ENCODE measurements at places on chromosomes 11 and 22.

DNA sequence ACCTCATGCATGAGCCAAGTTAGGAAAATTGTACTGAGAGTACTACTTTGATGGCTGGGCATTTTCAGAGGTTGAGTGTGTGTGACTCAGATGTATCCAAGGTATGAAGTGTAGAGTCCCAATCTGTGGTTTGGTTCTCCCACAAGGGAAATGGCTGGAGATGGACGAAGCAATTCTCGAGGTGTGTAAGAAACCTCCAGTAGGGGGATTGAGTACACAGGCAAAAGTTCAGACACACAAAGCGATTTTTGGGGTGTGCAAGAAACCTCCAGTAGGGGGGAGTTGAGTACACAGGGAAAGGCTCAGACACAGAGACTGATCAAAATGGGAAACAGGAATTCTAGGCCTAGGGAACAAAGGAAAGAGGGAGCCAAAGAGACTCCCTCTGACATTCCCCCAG is 1536.3 kb downstream of the FAM181B start:
- DNase-seq, result no peak

- no peak for DNase-seq
These were observed 62.0 kb downstream of the STK33 start for GRCh38 chr11:8531982-8532381.

GRCh38 chr11:8698917-8699441 is 16.4 kb downstream of the RPL27A start:
- no peak for DNase-seq

DNA sequence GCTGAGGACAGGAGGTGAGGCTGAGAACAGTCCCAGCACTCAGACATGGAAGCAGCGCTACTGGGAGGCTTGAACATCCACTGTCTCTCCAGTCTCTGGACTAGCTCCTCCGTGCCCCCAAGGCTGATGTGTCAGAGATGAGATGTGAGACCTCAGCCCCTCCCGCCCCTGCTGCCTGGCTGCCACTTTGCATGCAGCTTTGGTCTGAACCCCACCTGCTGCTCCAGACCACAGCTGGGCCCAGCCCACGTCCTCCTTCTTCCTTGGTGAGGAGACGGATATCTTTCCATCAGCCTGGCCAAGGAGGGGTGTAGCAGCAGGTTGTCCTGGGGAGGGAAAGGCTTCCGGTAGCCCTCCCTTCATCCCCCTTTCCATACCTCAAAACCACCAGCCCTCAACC is 148.0 kb upstream of the B3GAT1 start:
- DNase-seq, result no peak

DNA sequence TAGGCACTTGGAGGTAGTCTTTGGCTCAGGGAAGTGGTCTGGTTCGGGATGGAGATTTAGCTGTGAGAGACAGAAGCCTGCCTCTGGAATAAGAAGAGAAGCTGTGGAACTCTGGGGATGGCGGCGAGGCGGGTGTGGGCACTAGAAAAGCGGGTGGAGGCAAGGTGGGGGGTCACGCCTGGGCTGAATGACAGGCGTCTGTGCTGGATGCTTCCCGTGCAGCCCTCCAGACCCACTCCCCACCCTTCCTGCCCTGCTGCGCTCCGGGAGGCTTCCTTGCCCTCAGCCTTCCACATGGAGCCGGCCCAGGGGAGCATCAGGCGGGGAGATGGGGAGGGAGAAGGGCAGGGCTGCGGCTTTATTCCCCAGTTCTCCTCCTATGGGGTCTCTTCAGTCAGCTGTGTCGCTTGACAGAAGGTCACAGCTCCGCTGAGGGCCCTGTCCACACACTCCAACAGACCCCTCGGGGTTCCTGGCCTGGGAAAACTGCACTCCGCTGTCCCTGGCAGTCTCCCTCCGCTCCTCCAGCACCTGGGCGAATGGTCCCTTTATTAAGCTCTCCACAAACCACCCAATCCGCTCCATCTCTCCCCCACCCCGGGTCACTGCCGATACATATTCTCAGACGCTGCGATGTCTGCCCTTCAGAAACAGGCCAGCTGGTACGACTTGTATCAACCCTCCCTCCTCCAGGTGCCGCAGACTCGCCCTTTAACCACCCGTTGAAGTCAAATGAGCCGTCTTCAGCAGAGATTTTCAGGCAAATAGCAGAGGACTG is 6.2 kb downstream of the DNAJB13 start:
- DNase-seq, result no peak

All from activated T-helper 9 cell treated with anti-CD3 and anti-CD28 coated beads, Interleukin-2, amount 50 U/mL, for 16 hours (primary cell).